Activated CD4-positive, alpha-beta T cell treated with anti-CD3 and anti-CD28 coated beads for 48 hours (primary cell): ENCODE measurements at places on chromosomes 3 and 15.

DNA sequence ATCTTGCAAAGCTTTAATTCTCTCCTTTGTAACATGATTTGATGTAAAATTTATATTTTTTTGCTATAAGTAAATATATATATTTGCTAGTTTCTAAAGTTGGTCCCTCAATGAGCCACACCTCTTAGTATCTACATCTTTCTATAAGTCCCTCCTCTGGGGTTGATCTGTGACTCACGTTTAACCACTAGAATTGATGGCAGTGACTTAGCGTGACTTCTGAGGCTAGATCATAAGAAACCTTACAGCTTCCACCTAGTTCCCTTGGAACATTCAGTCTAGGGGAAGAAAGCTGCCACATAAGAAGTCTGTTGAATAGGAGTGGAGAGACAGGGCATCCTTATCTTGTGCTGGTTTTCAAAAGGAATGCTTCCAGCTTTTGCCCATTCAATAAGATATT, 56.6 kb upstream of the TNIK start:
- no peak for DNase-seq

DNA sequence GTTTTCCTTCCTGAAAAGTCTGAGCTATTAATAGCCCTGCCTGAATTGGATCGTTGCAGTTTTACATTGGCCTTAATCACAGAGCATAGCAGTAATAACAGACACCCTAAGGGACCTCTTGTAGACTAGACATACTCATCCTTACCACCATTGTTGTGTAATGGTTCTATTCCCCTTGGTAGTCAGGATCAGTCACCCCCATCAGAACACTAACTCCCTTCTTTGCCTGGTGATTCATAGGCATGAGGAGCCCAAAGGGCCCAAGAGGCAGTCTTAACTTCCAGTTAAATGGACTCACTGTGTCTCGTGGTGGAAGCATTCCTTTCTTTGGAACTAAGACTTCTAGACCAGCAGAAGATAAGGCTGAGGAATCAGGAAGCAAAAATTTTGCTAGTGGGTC, 20.2 kb downstream of the CGGBP1 start:
- no peak for DNase-seq

GRCh38 chr15:33636234-33636633, 325.5 kb downstream of the RYR3 start:
- no peak for DNase-seq

- no peak for DNase-seq
Measured at GRCh38 chr3:47872916-47873315, 70.0 kb downstream of the DHX30 start.
